ENCODE measurements at places on chromosomes 16 and 17. TPM values are rescaled to one million over a fixed set of nuclear protein-coding genes. Genes with fewer than 3 reads are reported as not detected.

The PLXDC1 gene
- 0.06 TPM for total RNA-seq

DNA sequence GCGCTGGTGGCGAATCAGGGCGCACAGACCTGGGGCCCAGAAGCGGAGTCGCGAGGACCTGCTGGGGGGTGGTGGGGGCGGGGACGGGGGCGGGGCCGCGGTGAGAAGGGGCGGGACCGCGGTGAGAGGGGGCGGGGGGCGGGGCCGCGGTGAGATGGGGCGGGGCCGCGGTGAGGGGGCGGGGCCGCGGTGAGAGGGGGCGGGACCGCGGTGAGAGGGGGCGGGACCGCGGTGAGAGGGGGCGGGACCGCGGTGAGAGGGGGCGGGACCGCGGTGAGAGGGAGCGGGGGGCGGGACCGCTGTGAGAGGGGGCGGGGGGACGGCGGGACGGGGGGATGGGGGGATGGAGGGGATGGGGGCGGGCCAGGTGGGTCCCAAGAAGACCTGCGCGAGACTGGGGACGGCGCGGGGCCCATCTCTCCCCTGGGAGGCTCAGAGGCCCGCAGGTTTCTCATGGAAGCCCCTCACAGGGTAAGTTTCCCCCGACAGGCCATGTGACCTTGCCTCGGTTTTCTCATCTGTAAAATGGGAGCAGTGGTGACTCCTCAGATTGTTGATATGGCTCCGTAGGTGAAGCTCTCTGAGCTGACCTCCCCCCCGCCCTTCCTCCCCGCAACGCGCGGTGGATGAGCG is 28.6 kb upstream of the DBNDD1 start:
- no peak for DNase-seq

- no peak for DNase-seq
Observed at GRCh38 chr17:81402530-81402941, 7.3 kb downstream of the BAHCC1 start.

The TNFRSF13B gene
- total RNA-seq: not detected

- DNase-seq: no peak
Observed at GRCh38 chr17:75816693-75817092, 27.5 kb downstream of the UNC13D start.

The SGCA gene
- 43.2 TPM for total RNA-seq

The VMO1 gene
- 4.3 TPM for total RNA-seq

DNA sequence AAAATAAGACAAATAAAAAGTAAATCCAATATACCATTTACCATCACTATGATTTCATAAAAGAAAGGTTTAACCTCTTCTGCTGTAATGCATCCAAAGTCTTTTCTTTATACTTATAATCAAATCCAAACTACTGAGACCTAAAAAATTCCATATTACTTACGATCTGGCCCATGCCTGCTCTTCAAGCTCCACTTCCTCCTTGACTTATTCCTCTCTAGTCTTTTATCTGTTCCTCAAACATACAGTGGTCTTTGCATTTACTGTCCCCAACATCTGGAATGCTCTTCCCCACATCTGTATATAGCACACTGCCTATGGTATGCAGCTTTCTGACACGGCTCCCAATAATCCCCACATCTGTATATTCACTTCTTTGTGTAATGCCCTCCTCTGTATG is 33.8 kb downstream of the PCTP start:
- DNase-seq: no peak

The KAT7 gene
- total RNA-seq: 38.5 TPM

GRCh38 chr16:20906341-20907255 is 6.0 kb downstream of the LYRM1 start:
- no peak for DNase-seq

DNA sequence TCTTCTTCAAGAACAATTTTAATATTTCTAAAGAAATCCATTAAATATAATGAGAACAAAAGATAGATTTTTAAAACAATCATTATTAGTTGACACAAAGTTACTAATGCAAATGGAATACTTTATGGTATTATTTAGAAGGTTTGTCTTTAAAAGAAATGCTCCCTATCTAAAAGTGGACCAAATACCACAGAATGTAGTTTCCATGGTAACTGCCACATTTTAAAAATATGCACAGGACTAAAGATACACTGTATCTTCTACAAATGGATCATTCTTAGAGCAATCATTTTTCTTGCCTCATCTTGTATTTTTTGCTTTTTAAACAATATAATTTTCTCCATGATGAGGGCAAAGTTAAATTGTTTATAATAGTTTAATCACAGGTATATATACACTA is 296.0 kb downstream of the CEP112 start:
- DNase-seq: no peak

- no peak for DNase-seq
Observed at GRCh38 chr16:24921229-24921628, 75.5 kb downstream of the SLC5A11 start.

- DNase-seq: no peak
Observed at GRCh38 chr16:88651276-88651988, 579 bp upstream of the CYBA start.

- no peak for DNase-seq
Observed at GRCh38 chr16:21637032-21637968, 15.1 kb downstream of the IGSF6 start.

The KRTAP2-4 gene
- total RNA-seq: not detected

- DNase-seq: no peak
Observed at GRCh38 chr17:68763562-68763961, 162.4 kb upstream of the FAM20A start.

DNA sequence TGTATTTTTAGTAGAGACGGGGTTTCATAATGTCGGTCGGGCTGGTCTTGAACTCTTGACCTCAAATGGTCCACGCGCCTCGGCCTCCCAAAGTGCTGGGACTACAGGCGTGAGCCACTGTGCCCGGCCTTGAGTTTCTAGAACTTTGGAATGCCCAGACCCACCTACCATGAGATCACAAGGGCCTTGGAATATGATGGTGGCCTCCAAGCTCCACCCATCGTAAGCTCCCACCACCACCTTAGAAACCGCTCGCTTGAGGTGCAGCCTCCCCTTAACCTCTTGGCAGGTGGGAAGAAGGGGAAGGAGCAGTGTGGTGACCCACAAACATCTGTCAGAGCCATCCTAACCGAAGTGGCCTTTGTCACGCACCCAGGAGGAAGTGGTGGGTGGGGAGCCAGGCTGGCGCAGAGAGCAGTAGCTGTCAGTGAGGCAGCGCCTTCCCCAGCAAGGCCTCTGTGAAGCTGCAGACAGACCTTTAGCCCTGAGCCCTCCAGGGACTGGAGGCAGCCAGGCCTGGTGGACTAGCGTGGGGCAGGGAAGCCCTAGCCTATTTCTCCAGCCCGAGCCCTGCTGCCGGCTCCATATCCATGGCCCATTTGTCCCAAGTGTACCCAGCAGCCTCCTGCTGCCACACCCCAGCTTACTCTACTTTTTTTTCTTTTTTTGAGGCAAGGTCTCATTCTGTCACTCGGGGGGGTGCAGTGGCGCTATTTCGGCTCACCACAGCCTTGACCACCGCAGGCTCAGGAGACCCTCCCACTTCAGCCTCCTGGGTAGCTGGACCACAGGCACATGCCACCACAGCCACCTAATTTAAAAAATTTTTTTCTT is 13.1 kb upstream of the SEPHS2 start:
- DNase-seq: no peak

The MT1B gene
- not detected for total RNA-seq

- DNase-seq: no peak
Observed at GRCh38 chr17:5773816-5774360, 189.6 kb upstream of the NLRP1 start.

DNA sequence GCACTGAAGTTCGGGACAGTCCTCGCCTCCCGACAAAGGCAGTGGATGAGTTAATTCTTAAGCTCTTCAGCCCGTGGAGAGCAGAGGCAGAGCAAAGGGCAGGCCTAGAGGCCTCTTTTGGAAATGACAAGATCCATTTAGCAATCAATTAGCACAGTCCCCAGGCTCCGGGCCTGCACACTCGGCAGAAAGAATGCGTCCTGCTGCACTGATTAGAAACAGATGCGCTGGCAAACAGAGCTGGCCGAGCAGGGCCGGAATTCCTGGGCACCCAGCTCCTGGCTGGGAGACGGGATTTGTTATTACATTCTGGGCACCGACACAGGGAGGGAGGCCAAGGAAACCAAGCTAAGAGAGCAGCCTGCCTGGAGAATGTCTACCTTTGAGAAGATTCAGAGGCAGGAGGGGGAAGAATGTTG is 162.9 kb downstream of the COPRS start:
- no peak for DNase-seq

GRCh38 chr16:49216593-49216992 is 65.0 kb downstream of the CBLN1 start:
- DNase-seq: no peak

DNA sequence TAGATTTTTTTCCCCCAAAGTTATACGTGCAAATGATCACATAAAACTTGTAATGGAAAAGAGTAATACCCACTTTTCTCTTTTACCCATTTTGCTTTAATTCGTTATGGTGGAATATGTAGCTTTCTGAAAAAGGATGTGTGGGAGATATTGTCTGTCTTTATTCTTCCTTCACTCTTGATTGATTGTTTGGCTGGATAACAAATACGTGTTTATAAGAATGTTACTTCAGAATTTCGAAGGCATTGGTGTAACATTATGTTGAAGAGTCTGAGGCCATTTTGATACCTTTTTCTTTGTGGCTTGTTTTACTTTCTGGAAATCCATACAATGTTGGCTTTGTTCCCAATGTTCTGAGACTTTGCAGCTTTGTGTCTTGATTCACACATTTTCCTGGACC is 71.4 kb downstream of the BCAS3 start:
- no peak for DNase-seq

All from SJCRH30 (cell line).